ENCODE measurements at places on chromosomes 5 and 9.

- no peak for DNase-seq
Observed at GRCh38 chr5:103207653-103208052, 50.9 kb upstream of the MACIR start.

- no peak for DNase-seq
Observed at GRCh38 chr5:147360816-147361215, 126.0 kb downstream of the STK32A start.

- DNase-seq: no peak
Observed at GRCh38 chr5:165029099-165029870, 1523.9 kb downstream of the MAT2B start.

DNA sequence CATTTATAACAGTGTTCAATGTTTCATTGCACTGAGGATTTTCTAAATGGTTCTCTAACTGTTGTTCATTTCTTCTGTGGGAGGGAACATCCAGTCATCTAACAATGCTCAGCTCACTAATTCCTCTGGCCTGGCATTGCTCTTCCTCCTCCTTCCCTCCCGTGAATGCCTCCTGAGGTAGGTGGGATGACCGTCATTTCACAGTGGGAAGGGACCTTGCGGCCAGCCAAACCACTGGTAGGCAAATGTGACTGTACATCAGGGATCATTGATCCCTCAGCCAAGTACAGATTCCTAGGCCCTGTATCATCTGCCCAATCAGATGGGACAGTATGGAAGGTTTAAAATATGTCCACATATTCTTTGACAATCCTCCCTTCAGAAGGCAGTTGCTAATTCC lies 23.7 kb upstream of the VDAC1 start:
- DNase-seq: no peak

- no peak for DNase-seq
Observed at GRCh38 chr5:3320317-3320875, 275.2 kb upstream of the IRX1 start.

DNA sequence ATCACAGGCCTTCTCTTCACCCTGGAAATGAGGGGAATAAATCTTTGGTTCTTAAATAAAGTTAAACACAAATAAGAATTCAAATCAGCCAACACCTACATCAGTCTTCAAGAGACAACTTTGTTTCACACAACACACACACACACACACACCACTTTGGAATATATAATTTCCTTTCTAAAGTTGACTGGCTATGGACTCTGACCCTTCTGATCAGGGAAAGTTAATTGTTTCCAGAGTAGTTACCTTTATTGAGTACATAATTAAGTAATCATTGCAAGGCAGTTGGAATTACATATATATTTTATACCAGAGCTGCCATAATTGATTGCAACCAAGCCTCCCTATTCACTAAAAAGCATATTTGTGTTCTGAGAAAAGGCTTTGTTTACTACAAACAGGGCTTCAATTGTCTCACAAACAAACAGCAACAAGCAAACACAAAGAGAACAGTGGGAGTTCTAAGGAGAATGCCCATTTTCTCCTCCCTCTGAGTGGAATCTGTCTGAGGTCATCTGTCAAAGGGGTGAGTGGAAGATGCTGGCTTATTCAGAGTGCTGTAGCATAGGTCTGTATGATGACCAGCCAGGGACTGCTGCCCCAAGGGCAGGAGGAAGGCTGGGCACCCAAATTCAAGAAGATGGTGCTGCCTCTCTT lies 136.6 kb downstream of the SEMA6A start:
- DNase-seq: no peak

DNA sequence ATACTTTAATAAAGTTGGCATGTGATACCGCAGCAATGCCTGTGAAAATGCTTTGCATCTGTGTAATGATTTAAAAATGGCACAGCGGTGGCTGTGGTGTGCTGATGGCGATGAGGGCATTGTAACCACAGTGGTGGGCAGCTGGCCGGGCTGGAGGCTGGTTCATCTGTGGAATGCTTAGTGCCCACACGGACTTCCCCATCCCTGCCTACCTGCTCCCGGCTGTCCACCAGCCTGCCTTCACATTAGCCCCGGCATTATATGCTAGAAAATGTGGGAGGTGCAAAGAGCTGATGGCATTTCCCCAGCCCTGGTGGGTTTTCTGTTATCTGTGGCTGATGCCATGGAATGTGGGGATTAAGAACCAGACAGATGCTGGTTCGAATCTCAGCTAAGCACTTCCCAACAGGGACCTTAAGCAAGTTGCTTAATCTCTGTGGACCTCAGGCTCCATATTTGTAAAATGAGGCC lies 2.9 kb upstream of the NDST1 start:
- DNase-seq: no peak

- DNase-seq: no peak
Observed at GRCh38 chr5:2374703-2375102, 376.8 kb downstream of the IRX2 start.

DNA sequence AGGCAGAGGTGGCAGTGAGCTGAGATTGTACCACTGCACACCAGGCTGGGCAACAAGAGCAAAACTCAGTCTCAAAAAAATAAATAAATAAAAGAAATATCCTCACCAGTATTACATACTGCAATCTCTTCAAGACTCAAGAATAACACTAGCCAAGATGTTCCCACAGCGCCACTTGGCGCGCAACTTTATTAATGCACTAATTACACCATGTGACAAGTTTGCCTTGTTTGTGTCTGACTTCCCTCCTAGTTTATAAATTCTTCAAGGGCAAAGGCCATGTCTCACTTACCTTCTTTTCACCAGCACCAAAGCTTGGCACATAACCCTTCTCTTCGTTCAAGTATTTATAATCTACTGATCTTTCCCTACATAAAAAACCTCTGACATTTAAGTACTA lies 4.8 kb downstream of the SKP1 start:
- DNase-seq: no peak

- DNase-seq: no peak
Observed at GRCh38 chr9:69174616-69175463, 763 bp downstream of the TJP2 start.

DNA sequence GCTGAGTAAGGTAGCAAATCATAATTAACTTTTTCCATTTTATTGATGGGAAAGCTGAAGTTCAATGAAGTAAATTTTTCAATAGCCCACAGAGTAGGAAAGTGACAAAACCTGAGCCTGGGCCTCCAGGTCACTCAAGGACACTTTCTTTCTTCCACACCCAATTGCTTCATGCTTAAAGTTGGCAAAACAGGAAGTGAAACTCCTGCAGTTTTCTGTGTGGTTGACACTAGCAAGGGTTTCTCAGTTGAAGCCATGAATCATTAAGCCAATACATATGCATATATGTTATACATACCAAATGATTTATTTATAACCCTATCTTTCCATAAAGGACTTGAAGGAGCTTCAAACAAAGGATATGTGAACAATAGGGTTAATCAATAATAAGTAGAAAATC lies 13.9 kb downstream of the TLR4 start:
- DNase-seq: no peak

DNA sequence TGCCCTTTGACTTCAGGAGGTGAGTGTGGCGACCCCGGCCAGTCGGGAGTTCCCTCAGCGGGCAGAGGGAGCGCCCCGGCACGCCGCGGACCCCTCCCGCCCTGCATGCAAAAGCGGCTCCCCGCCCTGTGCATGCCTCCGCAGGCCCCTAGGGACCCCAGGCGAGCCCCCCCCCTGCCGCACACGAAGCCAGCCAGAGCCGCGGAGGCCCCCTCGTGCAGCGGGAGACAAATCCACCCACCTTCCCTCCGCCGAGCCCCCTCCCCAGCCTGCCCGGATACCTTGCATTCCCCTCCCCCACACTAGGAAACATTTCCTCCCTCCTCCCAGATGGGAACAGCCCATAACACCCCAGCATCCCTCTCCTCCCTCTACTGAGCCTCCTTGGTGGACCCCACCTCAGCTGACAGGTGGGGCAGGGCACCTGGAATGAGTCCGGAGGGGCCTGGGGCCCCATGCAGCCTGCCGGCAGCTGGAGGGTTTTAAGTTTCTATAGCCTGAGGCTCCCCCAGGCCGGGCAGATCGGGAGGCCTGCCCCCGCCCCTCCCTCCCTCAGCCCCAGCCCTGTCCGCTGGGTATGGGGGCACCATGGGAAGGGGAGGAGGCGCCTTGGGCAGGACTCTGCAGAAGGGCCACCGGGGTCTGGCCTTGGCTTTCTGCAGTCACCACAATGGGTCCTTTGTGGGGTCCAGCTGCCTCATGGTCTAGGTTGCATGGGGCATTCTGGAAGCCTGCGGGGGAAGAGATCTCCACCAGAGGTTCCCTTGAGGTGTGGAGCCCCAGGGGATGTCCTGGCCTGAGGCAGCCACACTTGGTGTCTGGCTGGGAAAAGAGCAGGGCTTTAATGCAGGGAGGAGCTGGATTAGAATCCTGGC lies 601 bp downstream of the ERGIC1 start:
- no peak for DNase-seq

DNA sequence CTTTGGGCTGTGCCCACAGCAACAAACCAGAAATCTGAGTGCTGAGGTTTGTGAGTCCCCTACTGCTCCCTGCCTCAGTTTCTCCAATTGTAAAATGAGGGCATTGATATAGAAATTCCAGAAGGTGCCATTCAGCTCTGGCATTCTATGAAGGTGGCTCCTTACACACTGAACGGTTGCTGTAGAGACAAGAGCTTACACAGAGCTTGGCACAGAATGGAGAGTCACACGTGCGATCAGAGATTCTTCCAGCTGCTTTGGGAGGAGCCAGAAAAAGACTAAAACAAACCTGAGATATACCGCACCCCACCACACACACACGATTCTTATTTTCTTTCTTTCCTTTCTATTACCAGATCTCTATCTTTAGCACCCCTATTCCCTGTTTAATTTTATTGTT lies 122.7 kb downstream of the SLIT3 start:
- no peak for DNase-seq

DNA sequence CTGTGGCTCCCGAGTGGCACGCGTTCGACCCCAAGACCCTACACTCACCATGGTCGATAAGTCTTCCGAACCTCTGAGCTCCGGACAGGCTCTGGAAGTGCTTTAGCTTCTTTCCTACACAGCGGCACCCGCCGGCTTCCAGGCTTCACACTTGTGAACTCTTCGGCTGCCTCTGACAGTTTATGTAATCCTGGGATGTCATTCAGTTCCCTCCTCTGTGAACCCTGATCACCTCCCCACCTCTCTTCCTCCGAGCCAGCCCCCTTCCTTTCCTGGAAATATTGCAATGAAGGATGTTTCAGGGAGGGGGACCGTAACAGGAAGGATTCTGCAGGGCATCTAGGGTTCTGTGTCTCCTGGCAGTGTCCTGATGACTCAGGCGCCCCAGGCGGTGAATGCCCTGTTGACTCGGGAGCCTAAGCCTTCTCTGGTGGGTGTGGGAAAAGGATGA lies at the start of gene CD14:
Gene CD14 (minus strand): TSS at position 155 of the 451 bp plus-strand sequence. CDS start 104 bp downstream, at position 51.
- DNase-seq: no peak

GRCh38 chr9:126617003-126617822 lies 3.5 kb downstream of the LMX1B start:
- no peak for DNase-seq

GRCh38 chr5:169431386-169431785 lies 130.4 kb upstream of the SLIT3 start:
- DNase-seq: no peak

DNA sequence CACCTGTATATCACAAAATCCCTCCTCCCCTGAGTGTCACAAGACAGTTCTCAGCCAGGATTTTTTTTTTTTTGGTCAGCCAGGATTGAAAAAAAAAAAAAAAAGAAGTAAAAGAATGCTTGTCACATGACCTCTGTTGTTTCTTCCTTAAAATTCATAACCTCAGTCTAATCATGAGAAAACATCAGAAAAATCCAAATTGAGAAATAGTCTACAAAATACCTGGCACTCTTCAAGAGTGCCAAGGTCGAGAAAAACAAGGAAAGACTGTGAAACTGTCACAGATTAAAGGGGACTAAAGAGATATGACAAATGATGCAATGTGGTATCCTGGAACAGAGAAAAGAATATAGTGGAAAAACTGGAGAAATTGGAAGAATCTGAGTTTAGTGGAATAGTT lies 58.5 kb upstream of the SUB1 start:
- no peak for DNase-seq

DNA sequence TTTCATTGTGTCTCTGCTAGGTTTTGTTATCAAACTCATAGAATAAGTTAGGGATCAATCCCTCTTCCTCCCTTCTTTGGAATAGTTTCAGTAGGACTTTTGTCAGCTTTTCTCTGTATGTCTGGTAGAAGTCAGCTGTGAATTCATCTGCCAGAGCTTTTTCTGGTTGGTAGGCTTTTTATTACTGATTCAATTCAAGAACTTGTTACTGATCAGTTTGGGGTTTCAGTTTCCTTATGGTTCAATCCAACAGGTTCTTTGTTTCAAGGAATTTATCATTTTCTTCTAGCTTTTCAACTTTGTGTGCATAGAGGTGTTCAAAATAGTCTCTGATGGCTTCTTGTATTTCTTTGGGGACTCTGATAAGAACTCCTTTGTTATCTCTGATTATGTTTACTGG lies 221.7 kb downstream of the FGF10 start:
- no peak for DNase-seq

DNA sequence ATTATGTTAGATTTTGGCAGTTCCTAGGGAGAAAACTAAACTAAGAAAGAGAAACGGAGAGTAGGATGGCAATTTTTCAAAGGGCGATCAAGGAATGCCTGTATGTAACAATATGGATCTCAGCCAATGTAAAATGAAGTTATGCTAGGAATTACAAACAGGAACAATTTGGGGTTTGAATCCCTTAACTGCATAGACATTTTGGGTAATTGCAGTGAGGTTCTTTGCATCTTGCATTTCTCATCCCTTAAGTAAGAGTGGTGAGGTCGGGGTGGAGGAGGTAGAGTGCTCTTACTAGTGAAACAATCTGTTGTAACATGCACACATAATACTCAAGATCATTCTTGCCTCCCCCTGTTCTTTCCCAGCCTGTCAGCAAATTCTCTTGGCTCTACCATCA lies 137.6 kb downstream of the NPR3 start:
- no peak for DNase-seq

GRCh38 chr5:100777680-100778300 lies 125.3 kb downstream of the ST8SIA4 start:
- no peak for DNase-seq

DNA sequence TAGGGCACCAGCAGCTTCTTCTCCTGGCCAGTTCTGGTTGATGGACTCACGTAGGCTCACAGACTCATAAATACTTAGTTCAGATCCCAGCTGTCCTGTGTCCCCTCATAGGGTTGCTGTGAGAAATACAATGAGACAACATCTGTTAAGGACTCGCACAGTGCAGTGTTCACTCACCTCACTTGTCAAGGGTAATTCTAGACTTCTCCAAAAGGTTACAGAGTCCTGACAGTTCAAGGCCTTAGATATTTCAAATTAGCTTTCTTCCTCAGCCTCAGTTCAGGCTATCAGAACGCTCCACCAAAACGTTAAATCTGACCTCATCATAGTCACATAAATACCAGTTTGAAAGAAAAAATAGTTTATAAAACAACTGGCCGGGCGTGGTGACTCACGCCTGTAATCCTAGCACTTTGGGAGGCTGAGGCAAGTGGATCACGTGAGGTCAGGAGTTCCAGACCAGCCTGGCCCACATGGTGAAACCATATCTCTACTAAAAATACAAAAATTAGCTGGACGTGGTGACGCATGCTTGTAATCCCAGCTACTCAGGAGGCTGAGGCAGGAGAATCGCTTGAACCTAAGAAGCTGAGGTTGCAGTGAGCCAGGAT lies 106.3 kb downstream of the UGCG start:
- DNase-seq: no peak

- DNase-seq: no peak
Observed at GRCh38 chr5:61245486-61245885, 83.2 kb upstream of the SMIM15 start.

GRCh38 chr5:179319741-179320281 lies 25.4 kb downstream of the ADAMTS2 start:
- no peak for DNase-seq

All from cortex of kidney (tissue), 1 donor.